ENCODE measurements at places on chromosomes 7 and 10. TPM values are rescaled to one million over a fixed set of nuclear protein-coding genes. Genes with fewer than 3 reads are reported as not detected.

Gene CYP2E1
- total RNA-seq = 2.0 TPM

Gene LDB3
- 0.05 TPM for total RNA-seq

Gene KCND2
- total RNA-seq = not detected

Gene THSD7A
- not detected for total RNA-seq

GRCh38 chr7:132618271-132618955, 42.1 kb upstream of the PLXNA4 start:
- DNase-seq = no peak
- H3K36me3 ChIP-seq = no peaks in the 10 kb centered on the region
- H3K27ac ChIP-seq = no peak overlapping the region
- peaks cover 4% of the 10 kb centered on the region for H3K27me3 ChIP-seq
- H3K4me1 ChIP-seq = peaks cover 6% of the 10 kb centered on the region

- no peaks in the 10 kb centered on the region for H3K36me3 ChIP-seq
- no peak overlapping the region for H3K4me3 ChIP-seq
- DNase-seq = no peak
- H3K4me1 ChIP-seq = no peaks in the 10 kb centered on the region
- H3K27ac ChIP-seq = no peak overlapping the region
Measured at GRCh38 chr10:121127151-121127906, 276.2 kb downstream of the WDR11 start.

DNA sequence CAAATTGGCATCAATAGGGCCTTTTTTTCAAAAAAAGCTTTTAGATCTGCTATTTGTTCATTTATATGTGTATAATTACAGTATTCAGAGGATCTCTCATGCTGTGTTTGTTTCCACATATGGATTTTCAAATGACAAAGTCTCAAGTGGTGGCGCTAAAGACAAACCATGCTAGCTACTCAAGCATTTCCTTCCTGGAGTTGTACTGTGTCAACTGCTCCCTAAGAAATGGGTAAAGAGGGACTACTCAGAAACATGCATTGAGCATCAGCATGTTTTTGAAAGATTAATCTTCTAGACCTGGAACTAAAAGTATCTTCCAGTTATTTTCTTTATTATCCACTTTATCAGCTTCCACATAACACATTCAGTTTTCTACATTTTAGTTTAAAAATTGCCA, 12.7 kb downstream of the CNTNAP2 start:
- H3K27ac ChIP-seq = no peak overlapping the region
- H3K36me3 ChIP-seq = no peaks in the 10 kb centered on the region
- DNase-seq = no peak
- H3K27me3 ChIP-seq = no peaks in the 10 kb centered on the region
- no peak overlapping the region for H3K4me3 ChIP-seq

- no peaks in the 10 kb centered on the region for H3K27me3 ChIP-seq
- peaks cover 3% of the 10 kb centered on the region for H3K4me1 ChIP-seq
- H3K36me3 ChIP-seq = no peaks in the 10 kb centered on the region
- no peak overlapping the region for H3K27ac ChIP-seq
Measured at GRCh38 chr10:11475831-11476434, 135.5 kb downstream of the USP6NL start.

DNA sequence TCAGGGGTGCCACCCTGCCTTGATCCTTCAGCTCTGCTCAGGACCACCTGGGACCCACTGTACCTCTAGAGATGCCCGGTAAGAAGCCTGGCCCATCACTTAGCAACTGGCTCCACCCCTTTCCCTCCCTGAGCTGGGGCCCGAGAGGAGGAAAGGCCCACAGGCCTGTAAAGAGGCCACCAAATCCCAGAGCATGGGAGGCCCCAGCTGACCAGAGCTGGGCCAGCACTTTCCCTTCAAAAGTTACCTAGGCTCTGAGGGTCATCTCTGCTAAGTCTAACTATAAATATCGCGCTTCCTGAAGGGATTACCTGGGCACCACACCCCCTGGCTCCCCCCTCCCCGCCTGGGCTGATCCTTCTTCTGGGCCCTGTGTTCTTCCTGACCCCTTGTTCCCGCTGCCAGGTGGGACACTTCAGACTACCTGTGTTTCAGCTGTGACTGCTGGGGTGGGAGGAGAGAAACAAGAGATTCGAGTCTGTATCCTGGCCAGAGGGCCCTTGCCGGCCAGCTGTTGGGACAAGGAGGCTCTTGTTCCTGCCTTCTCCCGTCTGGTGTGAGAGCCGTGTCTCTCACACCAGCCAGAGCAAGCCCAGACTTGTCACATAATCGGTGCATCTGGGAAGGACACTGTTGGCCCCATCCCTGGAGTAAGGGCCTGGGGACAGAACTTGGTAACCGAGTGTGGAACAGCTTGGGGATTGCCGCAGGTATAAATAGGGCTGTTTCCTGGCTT, 22.8 kb upstream of the ANKRD2 start:
- H3K27ac ChIP-seq = no peak overlapping the region
- peaks cover 4% of the 10 kb centered on the region for H3K4me1 ChIP-seq

GRCh38 chr7:30083334-30083733, 51.5 kb upstream of the MTURN start:
- no peak for DNase-seq
- no peak overlapping the region for H3K4me3 ChIP-seq
- no peaks in the 10 kb centered on the region for H3K27me3 ChIP-seq
- H3K4me1 ChIP-seq = no peaks in the 10 kb centered on the region

GRCh38 chr7:142300689-142301088, 42.8 kb upstream of the PRSS58 start:
- peak overlapping the region; percentile 28 for H3K4me3 ChIP-seq
- no peaks in the 10 kb centered on the region for H3K27me3 ChIP-seq
- DNase-seq = peak; percentile 62
- H3K36me3 ChIP-seq = no peaks in the 10 kb centered on the region
- no peak overlapping the region for H3K27ac ChIP-seq
